Activated CD4-positive, alpha-beta memory T cell treated with anti-CD3 and anti-CD28 coated beads, Interleukin-2, amount 10 ng/mL, durations not matched to agents 7 days and 5 days (primary cell): ENCODE measurements at places on chromosomes 16 and 17. TPM values are rescaled to one million over a fixed set of nuclear protein-coding genes. Genes with fewer than 3 reads are reported as not detected.

GRCh38 chr17:43018932-43019331 lies 3.3 kb downstream of the VAT1 start:
- no peak for DNase-seq

DNA sequence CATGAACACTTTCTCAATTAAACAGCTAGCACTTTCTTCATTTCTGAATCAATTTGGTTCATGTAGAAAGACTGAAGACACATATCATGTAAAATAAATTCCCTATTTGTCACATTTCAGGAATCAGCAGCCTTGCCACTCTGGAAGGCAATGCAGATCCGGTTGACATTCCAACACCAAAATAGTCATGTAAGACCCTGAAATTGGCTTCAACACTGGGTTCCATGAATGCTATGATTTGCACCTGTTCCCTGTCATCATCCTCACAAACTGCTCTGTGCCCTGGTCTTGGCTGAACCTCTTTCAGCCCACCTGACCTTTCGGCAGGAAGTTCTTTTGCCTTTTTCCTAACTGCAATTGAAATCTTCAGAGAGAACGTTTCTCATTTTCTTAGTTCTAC lies 156.9 kb downstream of the CDH8 start:
- DNase-seq = no peak

- no peak for DNase-seq
These were observed 1035.5 kb upstream of the EEF2KMT start for GRCh38 chr16:6133009-6133557.

- DNase-seq = no peak
These were observed 22.6 kb upstream of the HAPSTR1 start for GRCh38 chr16:9068886-9069285.

DNA sequence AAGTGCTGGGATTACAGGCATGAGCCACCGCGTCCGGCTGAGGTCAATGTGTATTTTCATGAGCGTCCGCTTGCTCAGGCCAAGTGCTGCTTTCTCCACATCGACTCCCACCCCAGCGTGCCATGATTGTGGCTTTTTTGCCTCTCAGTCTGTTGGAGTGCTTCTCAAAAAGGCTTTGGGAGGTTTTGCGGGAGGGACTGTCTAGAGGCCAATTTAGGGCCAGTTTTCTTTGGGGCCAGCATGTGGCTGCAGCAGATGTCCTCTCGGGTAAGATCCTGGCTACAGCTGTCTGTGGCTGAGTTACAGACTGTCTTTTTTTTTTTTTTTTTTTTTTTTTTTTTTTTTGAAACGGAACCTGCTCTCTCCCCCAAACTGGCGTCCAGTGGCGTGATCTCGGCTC lies 6.5 kb downstream of the C16orf90 start:
- no peak for DNase-seq

GRCh38 chr17:78898947-78899346 lies 4.1 kb downstream of the CEP295NL start:
- DNase-seq = no peak

RASD1 gene
- 1.5 TPM for total RNA-seq

KRT36 gene
- not detected for total RNA-seq

ZNF213 gene
- 11.6 TPM for total RNA-seq

CCL1 gene
- 6.8 TPM for total RNA-seq

TSR3 gene
- total RNA-seq = 46.0 TPM
